AG04450 (cell line): ENCODE measurements at places on chromosomes 5 and 9.

DNA sequence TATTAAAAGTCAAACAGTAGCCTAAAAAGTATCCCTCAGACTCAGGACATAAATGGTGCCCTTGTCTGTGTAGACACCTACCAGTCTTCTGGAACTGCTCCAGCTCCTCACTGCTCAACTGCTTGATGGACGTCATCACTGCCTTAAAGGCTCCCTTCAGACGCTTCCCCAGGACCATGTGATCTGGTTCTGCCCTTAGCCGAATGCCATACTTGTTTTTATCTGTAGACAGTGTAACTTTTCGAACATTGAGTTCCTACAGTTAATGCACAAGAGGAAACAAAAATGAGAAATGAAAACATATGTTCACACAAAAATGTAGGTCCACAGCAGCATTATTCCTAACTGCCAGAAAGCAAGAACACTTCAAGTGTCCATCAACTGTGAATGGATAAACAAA lies 46.2 kb downstream of the IARS1 start:
- no peak for DNase-seq

DNA sequence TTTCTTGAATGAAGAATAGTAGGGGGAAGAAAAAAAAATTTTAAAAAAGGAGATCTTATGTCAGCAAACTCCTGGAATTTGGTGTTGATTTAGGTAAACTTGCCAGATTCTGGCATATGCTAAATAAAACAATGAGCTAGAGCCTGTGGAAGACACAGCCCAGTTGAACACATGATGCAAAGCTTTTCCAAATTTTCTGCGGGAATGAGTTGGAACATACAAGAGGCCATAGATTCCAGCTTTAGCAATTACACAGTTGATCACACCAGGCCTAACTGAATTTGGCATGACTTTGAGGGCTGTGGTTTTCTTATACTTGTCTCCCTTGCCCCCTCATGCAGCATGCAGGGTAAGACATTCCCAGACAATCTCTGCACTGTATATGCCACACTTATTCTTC lies 297.0 kb downstream of the SH3GL2 start:
- no peak for DNase-seq

- no peak for DNase-seq
Measured at GRCh38 chr5:58106754-58107410, 353.0 kb downstream of the PLK2 start.

DNA sequence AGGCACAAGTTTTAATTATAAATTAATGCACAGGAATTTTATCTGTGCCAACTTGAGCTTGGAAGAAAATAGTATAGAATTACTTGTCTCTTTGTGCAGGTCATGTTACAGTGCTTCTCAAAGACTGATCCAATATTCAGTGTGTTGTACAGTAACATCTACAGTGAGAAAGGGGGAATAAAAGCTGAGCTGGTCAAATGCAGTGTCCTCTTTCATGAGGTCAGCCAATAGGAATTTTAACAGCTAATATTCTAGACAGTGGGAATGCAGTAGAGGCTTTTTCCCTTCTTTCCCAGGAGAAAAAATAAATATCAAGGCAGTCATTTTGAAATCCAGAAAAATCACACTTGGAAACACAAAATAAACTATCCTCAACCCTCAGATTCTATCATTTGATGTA lies 95.7 kb upstream of the ITGA1 start:
- peak; percentile 34 for DNase-seq

DNA sequence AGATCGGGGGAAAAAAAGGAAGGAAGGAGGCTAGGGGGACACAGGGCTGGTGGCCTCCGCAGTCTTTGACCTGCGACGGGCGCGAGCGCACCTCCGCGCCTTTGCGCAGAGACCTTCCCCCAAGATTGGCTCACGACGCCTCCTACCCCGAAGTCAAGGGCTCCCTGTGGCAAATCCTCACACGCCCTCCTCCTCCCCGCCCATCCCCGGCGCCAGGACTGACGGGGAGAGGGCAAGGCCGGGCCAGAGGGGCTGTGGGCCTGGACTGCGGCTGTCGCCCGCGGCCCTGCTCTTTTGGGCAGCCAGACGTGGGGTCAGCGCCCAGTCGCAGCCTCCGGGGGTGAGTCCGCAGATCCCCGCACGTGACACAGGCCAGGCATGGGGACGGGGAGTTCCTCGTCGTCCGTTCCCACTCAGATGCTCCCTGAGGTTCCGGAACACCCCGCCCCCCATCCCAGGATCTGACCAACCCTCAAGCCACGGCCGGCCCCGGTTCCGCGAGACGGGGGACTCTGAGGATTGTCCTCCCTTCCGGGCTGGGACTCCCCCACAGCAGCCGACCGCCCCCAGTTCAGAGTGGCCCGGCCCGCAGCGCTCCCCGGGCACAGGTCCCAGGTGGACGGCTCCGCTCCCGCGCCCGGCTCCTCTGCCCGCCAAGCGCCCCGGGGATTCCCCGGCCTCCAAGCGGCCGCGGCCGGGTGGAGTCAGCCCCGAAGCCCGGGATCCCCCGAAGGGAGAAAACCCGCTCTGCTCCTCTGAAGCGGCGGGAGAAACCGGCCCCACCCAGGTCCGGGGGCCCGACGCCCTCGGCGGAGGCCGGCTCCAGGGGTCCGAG lies 543 bp upstream of the ANKRD33B start:
- no peak for DNase-seq

DNA sequence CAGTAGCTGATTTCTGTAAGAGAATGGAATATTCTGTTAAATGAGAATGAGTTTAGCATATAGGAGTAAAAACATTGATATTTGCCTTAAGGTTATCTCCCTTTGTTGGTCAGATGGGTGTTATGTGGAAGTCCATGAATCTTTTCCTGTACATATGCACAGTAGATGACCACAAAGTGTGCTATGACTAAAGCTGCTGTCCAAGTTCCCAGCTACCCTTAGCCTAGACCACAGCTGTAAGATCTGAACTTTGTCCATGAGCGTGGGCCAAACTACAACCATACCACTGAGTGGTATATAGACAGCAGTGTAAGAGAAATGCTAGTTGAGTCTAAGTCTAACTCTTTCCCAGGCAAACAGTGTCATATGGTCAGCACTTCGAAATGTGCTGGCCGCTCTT lies 48.8 kb downstream of the CD180 start:
- DNase-seq = no peak

GRCh38 chr9:119544492-119544891 lies 175.3 kb upstream of the BRINP1 start:
- no peak for DNase-seq

- DNase-seq = no peak
Measured at GRCh38 chr9:100020121-100020795, 78.5 kb downstream of the ERP44 start.

GRCh38 chr9:123265833-123266232 lies 2.6 kb downstream of the STRBP start:
- no peak for DNase-seq

DNA sequence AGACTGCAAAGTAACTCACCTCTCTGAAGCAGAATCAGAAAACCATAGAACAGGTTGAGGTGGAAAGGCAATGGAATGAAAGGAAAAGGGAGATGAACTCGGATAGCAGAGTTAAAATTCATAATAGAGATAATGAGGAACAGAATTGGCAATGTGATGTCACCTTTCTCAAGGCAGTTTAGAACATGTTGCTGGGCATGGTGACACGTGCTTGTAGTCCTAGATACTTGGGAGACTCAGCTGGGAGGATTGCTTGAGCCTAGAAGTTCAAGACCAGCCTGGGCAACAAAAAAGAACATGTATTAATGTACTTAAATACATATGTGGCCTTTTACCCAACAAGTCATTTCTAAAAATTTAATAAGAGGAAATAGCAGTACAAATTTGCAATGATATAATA lies 81.6 kb upstream of the MIER3 start:
- DNase-seq = no peak

DNA sequence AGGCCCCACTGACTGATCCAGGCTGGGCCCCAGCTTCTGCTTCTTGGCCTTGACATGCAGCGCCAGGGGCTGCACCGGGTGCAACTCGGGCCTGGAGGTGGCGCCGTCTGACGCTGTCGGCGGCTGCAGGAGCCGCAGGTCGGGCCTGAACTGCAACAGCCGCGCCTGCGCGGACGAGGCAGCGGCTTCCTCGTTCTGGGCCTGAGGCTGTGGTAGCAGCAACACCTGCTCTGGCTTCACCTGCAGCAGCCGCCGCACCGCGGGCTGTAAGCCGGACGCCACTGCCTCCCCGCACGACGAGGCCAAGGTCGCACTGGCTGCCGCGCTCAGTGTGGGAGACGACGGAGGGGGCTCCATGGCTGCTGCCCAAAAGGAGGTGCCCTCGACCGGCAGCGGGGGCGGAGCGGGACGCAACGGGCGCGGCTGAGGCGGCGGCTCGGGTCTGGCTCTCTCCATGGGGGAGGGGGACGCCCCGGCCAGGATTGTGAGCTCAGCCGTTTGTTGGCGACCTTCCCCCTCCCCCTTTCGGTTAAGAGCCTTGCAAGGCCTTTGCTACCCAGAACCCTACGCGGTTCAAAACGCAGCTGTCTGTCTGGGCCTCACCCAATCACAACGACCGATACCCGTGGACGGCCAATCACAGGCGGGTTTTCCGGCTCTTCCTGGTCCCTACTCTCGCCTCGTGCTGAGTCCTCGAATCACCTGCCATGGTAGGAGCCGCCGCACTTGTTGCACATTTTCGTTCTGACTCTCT lies 438 bp downstream of the SOX30 start:
- DNase-seq = no peak

- DNase-seq = no peak
Measured at GRCh38 chr5:9502864-9503263, 43.0 kb downstream of the SEMA5A start.

GRCh38 chr9:14281136-14281795 lies 32.7 kb downstream of the NFIB start:
- DNase-seq = no peak

DNA sequence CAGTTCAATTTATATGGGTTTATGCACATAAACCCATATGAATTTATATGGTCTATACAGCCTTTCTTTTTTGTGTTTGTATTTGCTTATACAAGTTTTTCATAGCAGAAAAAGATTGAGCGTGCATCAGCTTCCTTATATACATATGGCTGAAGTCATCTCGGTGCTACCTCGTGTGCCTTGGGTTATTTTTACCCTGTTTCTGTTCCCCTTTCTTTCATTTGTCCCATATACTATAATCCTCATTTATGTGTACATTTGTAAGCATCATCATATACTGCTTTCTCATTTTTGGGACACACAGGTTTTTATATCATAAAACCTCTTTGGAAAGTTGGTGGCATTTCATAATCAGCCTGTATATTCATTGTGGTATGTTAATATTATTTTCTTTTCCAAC lies 107.8 kb upstream of the ADAMTSL1 start:
- DNase-seq = no peak

DNA sequence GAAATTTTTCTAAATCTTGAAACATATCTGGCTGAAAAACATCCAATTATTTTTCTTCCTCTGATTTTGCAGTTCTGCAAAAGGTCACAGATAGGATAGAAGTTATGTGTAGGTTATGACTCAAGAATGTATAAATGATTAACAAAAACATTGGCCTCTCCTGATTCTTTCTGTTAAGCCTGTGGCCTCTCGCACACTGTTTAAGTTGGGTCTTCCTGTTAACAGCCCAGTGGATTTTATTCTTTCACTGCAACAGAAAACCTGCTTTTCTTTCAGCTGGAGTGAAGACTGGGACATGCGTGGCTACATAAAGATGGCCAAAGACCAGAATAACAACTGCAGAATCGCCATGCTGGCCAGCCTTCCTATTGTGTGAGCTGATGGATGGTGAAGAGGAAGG lies 17.1 kb upstream of the SPATA31E1 start:
- DNase-seq = no peak

GRCh38 chr9:70285246-70285645 lies 26.5 kb downstream of the SMC5 start:
- DNase-seq = peak; percentile 49

DNA sequence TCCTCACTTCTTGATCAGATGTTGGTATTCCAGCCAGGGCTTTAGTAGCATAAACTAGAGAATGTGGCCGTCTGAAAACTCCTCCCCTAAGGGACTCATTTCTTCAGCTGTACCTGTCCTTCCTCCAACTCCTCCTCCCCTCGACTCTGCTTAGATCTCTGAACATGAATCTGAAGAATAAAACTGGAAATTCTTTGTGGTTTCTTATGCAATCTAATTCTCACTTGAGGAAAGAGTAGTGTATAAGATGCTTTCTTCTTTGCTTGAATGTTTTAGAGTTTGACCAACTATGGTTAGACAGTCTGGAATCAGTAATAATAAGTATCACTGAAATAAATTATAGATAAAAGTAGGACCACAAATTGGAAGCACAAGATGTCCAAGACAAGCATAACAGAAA lies 128.5 kb downstream of the LRRC70 start:
- DNase-seq = no peak

GRCh38 chr9:130191068-130191748 lies 19.0 kb downstream of the NCS1 start:
- no peak for DNase-seq

DNA sequence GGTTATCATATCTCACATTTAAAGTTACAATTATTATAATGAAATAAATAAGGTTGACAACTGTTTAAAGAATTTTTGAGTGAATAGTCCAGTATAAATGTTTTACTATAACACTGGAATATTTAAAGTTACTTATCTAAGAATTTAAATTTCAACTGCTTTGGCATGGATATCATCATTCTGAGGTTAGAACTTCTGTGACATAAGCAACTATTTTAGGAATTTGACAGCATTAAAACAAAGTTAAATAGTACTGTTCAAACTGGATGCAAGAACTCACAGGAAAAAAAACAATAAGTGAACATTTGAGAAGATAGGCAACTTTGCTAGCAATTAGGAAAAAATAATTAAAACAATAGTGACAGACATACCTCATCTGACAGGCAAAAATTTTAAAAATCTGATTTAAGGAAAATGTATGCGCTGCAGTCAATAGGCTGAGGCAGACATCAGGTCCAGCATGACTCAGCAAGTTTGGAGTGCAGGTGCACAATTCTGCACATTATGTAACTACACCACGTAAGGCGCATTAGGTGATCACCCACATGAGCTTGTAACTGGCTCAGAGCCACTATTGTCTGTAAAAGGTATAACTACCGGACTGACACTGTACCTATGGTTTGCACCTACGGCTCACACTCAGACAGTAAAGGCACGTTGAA lies 180.6 kb downstream of the PDE4D start:
- DNase-seq = no peak

DNA sequence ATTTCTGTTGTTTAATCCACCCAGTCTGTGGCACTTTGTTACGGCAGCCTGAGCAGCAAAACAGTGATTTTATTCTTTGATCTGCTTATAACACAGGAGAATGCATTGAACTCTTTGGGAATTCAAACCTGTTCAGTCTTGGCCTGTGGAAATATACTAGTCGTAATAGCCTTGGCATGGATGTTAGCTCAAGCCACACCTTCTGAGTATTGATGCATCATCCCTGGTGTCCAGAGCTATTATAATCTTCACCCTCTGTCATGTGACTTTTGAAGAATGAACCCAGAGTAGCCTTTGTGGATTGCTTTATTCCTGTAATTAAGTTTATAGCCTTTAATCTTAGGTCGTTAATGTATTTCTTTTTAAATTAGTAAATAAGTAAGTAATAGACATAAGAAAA lies 50.8 kb upstream of the TEX48 start:
- no peak for DNase-seq

GRCh38 chr9:7171396-7172153 lies 413.8 kb downstream of the KDM4C start:
- DNase-seq = no peak

- DNase-seq = no peak
Measured at GRCh38 chr9:128406848-128407391, 13.7 kb upstream of the CERCAM start.
